ENCODE measurements at places on chromosomes 12 and 14. TPM values are rescaled to one million over a fixed set of nuclear protein-coding genes. Genes with fewer than 3 reads are reported as not detected.

DNA sequence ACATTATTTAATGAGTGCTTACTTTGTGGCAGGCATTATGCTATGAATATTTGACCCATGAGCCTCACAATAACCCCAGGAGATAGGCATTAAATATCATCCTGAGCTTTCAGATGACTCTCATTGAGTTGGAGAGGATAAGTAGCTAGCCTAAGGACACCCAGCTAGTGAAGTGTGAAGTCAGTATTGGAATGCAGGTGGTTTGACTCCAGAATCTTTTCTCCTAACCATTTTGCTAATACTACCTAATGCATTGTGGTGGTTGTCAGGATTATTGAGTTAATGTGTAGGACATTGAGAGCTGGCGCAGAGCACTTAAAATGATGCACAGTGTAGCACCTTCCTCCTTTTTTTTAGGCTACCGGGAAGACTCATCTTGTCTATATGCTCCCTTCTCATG lies 3.8 kb upstream of the CDKL1 start:
- H3K4me1 ChIP-seq, result peaks cover 12% of the 10 kb centered on the region
- no peak overlapping the region for H3K4me3 ChIP-seq
- H3K27ac ChIP-seq, result no peak overlapping the region
- H3K36me3 ChIP-seq, result no peaks in the 10 kb centered on the region
- no peaks in the 10 kb centered on the region for H3K27me3 ChIP-seq
- DNase-seq, result no peak

- H3K4me1 ChIP-seq, result no peaks in the 10 kb centered on the region
- H3K36me3 ChIP-seq, result no peaks in the 10 kb centered on the region
- no peak for DNase-seq
- H3K27me3 ChIP-seq, result no peaks in the 10 kb centered on the region
- H3K27ac ChIP-seq, result no peak overlapping the region
Measured at GRCh38 chr12:85016413-85016812, 19.7 kb downstream of the TSPAN19 start.

- no peak overlapping the region for H3K27ac ChIP-seq
- DNase-seq, result peak; percentile 44
- H3K4me1 ChIP-seq, result no peaks in the 10 kb centered on the region
- no peak overlapping the region for H3K4me3 ChIP-seq
- no peaks in the 10 kb centered on the region for H3K27me3 ChIP-seq
Measured at GRCh38 chr14:100332797-100333196, 9.7 kb downstream of the SLC25A47 start.

Gene PYM1
- 1.2 TPM for total RNA-seq

DNA sequence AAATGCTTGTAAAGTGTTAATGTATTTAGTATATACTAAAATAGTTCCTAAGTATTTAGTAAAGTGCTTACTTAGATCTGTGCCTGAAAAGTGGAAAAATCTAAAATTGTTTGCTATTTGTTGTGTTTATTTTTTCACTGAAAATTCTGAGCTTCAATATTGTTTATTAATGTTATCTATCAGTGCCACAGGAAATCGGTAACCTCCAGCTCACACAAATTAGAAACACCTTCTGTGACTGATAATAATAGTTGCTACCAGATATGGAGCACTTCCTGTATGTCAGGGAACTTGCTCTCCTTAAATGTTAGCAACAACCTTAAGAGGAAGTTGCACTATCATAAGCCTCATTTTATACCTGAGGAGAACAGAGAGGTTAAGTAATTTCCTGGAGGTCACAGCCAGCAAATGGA lies 723 bp upstream of the LRP10 start:
- peak overlapping the region; percentile 88 for H3K4me3 ChIP-seq
- H3K4me1 ChIP-seq, result peaks cover 44% of the 10 kb centered on the region
- no peaks in the 10 kb centered on the region for H3K27me3 ChIP-seq
- DNase-seq, result no peak

- no peak overlapping the region for H3K4me3 ChIP-seq
- no peaks in the 10 kb centered on the region for H3K4me1 ChIP-seq
- H3K27ac ChIP-seq, result no peak overlapping the region
- peaks cover 21% of the 10 kb centered on the region for H3K36me3 ChIP-seq
Measured at GRCh38 chr12:64065881-64066451, 156.1 kb downstream of the KICS2 start.

Gene SPATA7
- total RNA-seq, result 29.9 TPM

- H3K36me3 ChIP-seq, result no peaks in the 10 kb centered on the region
- peaks cover 89% of the 10 kb centered on the region for H3K4me1 ChIP-seq
- H3K4me3 ChIP-seq, result no peak overlapping the region
- H3K27ac ChIP-seq, result peak overlapping the region; percentile 60
Measured at GRCh38 chr14:95137164-95137803, 20.0 kb downstream of the DICER1 start.

GRCh38 chr14:80381807-80382363 lies 170.6 kb upstream of the DIO2 start:
- no peaks in the 10 kb centered on the region for H3K27me3 ChIP-seq
- no peaks in the 10 kb centered on the region for H3K36me3 ChIP-seq
- no peak for DNase-seq
- H3K4me3 ChIP-seq, result no peak overlapping the region
- H3K4me1 ChIP-seq, result no peaks in the 10 kb centered on the region

DNA sequence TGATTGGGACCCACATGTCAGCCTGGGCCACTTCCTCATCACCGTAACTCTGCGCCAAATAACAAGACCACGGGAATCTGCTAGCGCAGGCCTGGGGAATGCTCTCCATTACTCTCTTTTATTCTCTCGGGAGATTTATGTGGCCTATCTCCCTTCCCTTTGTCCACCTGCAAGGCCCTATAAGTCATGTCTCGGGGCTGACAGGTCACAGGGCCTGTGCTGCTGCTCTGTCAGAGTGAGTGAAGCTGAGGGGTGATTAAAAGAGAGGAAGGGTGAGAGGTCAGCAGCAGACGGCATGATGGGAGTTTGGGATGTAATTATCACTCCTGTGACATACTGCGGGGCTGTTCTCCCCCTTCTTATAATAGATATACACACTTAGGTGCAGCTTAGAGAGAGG lies 26.2 kb upstream of the GPATCH2L start:
- H3K4me1 ChIP-seq, result no peaks in the 10 kb centered on the region
- H3K27me3 ChIP-seq, result no peaks in the 10 kb centered on the region
- DNase-seq, result no peak
- H3K36me3 ChIP-seq, result no peaks in the 10 kb centered on the region
- no peak overlapping the region for H3K4me3 ChIP-seq

Gene CCDC197
- total RNA-seq, result not detected

Gene ANKS1B
- 13.6 TPM for total RNA-seq

DNA sequence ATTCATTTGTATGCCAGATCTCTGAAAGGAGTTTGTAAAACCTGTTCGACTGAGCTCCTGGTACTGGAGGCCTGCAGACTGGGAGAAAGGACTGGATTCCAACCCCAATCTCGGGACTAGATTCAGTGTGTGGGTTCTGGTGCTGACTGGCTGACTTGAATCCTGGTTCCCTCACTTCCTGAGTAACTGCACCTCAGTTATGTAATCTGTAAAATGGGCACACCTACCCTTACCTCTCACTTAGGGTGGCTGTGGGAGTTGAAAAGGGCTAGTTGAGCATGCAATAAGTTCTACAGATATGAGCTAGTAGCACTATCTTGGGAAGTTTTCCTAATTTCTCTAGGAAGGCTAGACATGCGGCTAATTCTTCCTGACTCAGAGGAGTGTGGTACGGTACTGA lies 621.3 kb upstream of the TBX3 start:
- no peak overlapping the region for H3K27ac ChIP-seq
- H3K4me3 ChIP-seq, result no peak overlapping the region
- no peaks in the 10 kb centered on the region for H3K4me1 ChIP-seq
- no peaks in the 10 kb centered on the region for H3K27me3 ChIP-seq
- no peaks in the 10 kb centered on the region for H3K36me3 ChIP-seq

Gene RPGRIP1
- total RNA-seq, result not detected

DNA sequence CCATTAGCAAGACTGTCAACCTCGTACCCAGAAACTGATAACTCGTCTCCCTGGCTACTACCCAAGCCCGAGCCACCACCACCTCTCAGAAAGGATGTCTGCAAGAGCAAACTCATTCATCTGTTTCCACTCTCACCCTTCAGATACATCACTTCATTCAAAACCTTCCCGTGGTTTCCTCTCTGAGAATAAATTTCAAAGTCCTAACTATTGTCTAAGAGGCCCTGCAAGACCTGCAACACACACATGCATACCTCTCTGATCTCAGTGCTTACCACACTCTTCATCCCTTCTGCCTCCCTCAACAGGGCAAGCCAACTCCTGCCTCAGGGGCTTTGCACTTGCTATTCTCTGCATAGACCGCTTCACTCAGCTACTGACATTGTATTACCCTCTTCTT lies 40.6 kb downstream of the PPP1R13B start:
- H3K4me1 ChIP-seq, result peaks cover 10% of the 10 kb centered on the region
- H3K4me3 ChIP-seq, result no peak overlapping the region
- no peak for DNase-seq
- H3K27me3 ChIP-seq, result no peaks in the 10 kb centered on the region
- no peaks in the 10 kb centered on the region for H3K36me3 ChIP-seq

Gene RTN1
- 10.6 TPM for total RNA-seq

Gene SIX6
- total RNA-seq, result not detected

Gene SOAT2
- total RNA-seq, result not detected

Gene CFAP251
- total RNA-seq, result 2.8 TPM

DNA sequence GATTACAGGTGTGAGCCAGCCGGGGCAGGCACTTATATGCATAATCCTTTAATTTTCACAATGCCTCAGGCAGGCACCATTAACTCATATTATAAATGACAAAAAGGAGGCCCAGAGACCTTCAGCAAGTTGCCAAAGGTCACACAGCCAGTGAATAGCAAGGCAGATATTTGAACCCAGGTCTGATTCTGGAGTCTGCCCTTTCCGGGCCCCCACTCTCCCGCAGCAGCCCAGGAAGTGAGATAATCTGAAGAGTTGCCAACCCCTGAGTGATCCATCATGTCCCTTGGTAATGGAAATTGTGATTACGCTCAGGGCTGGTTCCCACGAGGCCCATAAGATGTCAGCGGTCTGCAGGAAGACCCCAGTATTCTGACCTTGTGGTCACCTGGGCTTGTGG lies 95.3 kb upstream of the MED13L start:
- peaks cover 9% of the 10 kb centered on the region for H3K4me1 ChIP-seq
- peak; percentile 46 for DNase-seq
- no peaks in the 10 kb centered on the region for H3K27me3 ChIP-seq
- no peaks in the 10 kb centered on the region for H3K36me3 ChIP-seq
- no peak overlapping the region for H3K4me3 ChIP-seq

GRCh38 chr12:50104417-50105366 lies 884 bp downstream of the GPD1 start:
- H3K27me3 ChIP-seq, result no peaks in the 10 kb centered on the region
- H3K36me3 ChIP-seq, result peaks cover 13% of the 10 kb centered on the region
- DNase-seq, result peak; percentile 53
- peak overlapping the region; percentile 18 for H3K4me3 ChIP-seq
- H3K4me1 ChIP-seq, result peaks cover 25% of the 10 kb centered on the region

DNA sequence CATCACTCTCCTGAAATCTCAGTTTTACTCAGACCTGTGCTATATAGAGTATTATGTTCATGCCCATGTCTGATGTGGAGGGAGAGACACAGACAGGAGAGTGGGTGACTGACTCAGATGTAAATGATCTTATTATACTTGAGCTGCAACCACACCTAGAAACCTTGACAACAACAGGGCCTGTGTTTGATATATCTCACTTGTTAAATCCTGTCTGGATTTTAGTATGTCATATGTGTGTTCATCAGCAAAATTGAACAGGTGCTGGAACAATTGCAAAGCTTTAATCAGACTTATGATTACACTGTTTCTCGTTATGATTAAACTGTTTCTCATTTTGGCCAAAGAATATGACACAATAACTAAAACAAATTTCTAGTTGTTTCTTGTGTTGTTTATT lies 37.7 kb downstream of the DIP2B start:
- no peaks in the 10 kb centered on the region for H3K36me3 ChIP-seq
- H3K27ac ChIP-seq, result no peak overlapping the region
- peaks cover 10% of the 10 kb centered on the region for H3K4me1 ChIP-seq
- no peaks in the 10 kb centered on the region for H3K27me3 ChIP-seq
- DNase-seq, result peak; percentile 35
- H3K4me3 ChIP-seq, result no peak overlapping the region

DNA sequence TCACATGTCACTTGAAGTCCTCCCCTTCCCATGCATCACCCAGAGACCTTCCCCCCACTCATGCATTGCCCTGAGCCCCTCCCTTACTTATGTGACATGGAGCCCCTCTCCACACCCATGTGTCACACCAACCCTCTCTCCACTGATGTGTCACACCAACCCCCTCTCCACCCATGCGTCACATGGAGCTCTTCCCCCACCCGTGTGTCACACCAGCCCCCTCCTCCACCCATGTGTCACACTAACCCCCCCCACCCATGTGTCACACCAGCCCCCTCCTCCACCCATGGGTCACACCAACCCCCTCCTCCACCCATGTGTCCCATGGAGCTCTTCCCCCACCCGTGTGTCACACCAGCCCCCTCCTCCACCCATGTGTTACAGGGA lies 30.4 kb downstream of the RTL1 start:
- no peaks in the 10 kb centered on the region for H3K36me3 ChIP-seq
- H3K4me3 ChIP-seq, result no peak overlapping the region
- H3K27me3 ChIP-seq, result peaks cover 41% of the 10 kb centered on the region
- H3K27ac ChIP-seq, result no peak overlapping the region
- no peak for DNase-seq

- H3K4me3 ChIP-seq, result no peak overlapping the region
- H3K27ac ChIP-seq, result no peak overlapping the region
- H3K4me1 ChIP-seq, result no peaks in the 10 kb centered on the region
- no peaks in the 10 kb centered on the region for H3K27me3 ChIP-seq
- H3K36me3 ChIP-seq, result no peaks in the 10 kb centered on the region
Measured at GRCh38 chr14:33846100-33846824, 104.6 kb downstream of the EGLN3 start.

- no peak overlapping the region for H3K4me3 ChIP-seq
- H3K36me3 ChIP-seq, result peaks cover 3% of the 10 kb centered on the region
- DNase-seq, result no peak
- H3K4me1 ChIP-seq, result no peaks in the 10 kb centered on the region
- H3K27me3 ChIP-seq, result no peaks in the 10 kb centered on the region
Measured at GRCh38 chr12:39319180-39319579, 123.7 kb downstream of the KIF21A start.

DNA sequence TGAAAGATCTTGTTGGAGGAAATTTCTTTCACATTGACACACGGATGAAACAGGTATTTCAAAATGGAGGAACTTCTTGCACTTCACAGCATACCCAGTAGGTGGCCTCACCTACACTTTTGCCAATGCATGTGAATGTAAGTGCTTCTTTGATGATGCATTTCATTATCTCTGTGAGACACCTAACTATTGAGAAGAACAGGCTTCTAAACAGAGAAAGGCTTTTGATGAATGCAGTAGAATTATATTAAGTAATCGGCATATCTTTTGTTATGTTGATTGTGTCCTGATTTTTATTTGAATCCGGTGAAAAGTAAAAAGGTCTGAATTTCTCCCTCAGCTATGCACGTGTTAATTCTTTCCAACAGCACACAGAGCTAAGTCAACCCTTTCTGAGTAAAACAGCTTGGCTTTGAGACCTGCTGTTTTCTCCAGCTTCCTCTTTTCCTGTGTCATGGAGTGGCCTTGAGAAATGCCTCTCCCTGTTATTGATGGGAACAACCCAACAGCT lies 399.0 kb downstream of the NAV3 start:
- H3K4me1 ChIP-seq, result no peaks in the 10 kb centered on the region
- no peaks in the 10 kb centered on the region for H3K27me3 ChIP-seq
- no peaks in the 10 kb centered on the region for H3K36me3 ChIP-seq
- H3K4me3 ChIP-seq, result no peak overlapping the region
- H3K27ac ChIP-seq, result no peak overlapping the region

Measured in stomach (tissue), 19 donors.